Stimulated activated CD8-positive, alpha-beta memory T cell treated with anti-CD3 and anti-CD28 coated beads, Interleukin-4, amount 100 ng/mL, for 48 hours (primary cell): ENCODE measurements at places on chromosomes 2 and 18.

- DNase-seq = no peak
Measured at GRCh38 chr2:74690571-74690970, 36.5 kb downstream of the SEMA4F start.

DNA sequence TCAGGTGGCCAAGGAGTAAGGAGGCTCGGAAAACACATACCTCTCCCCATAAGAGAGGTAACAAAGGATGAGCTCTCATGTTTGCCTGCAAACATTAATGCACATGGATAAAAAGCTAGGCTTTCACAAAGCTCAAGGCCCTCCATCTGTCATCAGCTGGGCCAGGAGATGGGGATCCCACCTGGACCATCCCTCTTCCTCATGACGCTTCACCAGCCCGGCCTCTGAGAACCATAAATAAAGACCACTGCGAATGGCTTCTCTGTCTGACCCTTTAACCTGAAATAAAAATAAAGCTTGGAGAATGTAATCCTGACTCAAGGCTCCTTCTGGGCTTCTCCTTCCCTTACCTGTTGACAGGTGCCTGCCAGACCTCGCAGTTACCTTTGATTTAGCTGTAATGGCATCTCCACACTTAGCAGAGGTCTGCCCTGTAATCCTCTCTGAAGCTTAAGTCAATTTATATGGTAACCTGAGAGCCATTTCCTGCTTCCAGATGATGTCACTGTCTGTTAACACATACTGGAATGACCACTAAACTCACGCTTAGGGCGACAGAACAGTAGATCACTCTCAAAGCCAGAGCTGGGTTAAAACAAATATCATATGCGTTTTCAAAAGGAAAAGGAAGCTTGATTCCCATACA, 29.3 kb upstream of the FOXI3 start:
- no peak for DNase-seq

GRCh38 chr18:74818516-74819175, 221.0 kb downstream of the ZNF407 start:
- DNase-seq = no peak

DNA sequence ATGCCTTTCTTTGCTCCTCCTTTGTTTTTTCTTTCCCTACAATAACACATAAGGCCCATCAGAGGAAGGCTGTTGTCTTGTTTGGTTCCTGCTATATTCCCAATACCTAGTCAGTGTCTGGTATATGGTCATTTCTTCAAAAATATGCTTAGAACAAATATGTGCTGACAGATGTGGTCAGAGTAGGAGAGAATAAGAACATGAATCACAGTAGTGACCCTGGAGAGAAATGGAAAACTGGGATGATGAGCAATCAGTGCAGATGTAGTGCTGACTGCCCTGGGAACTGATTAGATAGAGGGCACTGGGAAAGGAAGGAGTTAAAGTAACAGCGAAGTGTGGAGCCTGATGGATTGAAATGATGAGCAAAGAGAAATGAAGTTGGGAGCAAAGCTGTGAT, 189.4 kb upstream of the LHCGR start:
- DNase-seq = no peak

DNA sequence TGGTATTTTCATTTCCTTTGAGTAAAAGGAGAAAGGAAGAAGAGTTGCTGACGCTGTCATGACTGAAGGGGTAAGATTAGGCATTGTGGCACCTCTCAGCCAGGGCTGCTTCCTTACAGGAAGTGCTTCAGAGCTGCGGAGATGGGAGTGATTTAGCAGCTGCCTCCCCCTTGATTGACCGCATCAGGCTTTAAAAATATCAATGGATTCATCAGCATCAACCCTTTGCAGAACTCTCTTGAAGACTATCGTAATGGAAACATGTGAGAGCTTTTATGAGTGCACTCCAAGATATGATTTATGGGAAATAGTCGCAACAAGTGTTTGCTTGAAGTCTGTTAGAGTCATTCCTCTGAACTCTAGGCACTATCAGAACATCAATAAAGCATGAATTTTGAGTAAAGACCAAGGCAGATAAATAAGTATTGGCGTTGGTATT, 141.1 kb downstream of the CSRNP3 start:
- no peak for DNase-seq

- no peak for DNase-seq
Measured at GRCh38 chr2:119352357-119352756, 14.3 kb downstream of the C2orf76 start.
